Pulmonary artery endothelial cell (primary cell): ENCODE measurements at places on chromosomes 7 and 10. TPM values are rescaled to one million over a fixed set of nuclear protein-coding genes. Genes with fewer than 3 reads are reported as not detected.
A peak's percentile ranks its signal among the peaks of the same experiment; 100 is the strongest.

DNA sequence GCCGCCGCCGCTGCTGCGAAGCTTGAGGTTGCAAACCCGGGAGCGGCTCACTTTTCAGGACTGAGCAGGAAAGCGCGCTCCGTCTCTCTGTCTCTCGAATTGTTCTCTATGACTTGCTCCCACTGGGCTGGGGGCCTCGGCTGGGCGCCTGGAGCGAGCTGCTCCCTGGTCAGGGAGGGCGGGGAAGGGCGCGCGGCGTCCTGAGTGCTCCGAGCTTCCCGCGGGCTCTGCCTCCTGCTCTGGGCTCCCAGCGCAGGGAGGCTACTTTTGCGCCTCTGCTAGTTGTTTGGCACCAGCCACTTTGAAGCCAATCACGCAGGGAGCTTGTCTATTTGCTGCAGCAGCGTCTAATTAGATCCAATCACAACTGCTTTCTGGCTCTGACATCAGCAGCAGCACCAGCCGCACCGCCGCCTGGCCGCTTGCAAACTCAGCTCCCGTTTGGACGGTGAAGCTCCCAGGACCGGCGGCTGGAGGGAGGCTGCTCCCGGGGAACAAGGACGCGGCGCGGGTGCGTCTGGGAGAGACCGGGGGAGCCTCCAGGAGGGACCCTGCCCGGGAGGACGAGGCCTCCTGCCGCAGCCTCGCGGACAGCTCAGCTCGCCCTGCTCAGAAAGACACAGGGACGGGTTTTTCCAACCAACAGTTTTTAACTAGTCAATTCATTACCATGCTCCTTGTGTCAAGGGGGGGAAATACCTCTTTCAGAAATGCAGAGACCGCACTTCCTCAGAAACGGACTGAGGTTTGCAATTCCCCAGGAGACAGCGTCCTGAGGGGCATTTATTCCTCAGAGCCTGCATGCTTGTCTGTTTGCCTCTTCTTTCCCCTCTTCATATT is at the start of gene ADARB2:
TSS of gene ADARB2 (minus strand) at position 304 of the 840 bp plus-strand sequence.
- no peak for DNase-seq

GRCh38 chr10:72330069-72330426 is 24.7 kb downstream of the DNAJB12 start:
- no peak for DNase-seq

GRCh38 chr10:86374664-86375063 is 8.1 kb upstream of the GRID1 start:
- DNase-seq: no peak

DNA sequence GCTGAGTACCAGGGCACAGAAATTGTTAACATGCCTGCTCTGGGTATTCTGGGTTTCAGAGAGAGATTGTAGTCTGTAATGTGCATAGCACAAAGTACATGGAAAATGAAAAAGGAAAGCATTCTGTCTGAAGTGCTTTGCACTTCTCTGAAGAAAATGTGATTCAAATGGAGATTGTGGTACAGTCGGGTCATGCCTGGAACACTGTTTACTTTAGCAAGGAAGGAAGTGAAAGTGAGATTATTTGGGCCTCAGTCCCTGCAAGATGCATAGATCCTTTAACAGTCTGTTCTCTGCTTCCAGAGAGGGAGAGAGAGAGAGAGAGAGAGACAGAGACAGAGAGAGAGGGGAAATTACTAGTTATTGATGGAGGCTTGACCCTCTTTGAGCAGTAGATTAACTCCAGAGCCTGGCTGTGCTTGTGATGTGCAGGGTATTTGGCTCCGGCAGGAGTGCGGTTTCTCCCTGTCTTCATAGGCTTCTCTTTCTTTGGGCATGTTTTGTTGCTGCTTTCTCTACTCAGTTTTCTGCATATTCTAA is 5.4 kb downstream of the VWC2 start:
- DNase-seq: no peak

GRCh38 chr7:69597278-69598076 is 798 bp upstream of the AUTS2 start:
- no peak for DNase-seq

DNA sequence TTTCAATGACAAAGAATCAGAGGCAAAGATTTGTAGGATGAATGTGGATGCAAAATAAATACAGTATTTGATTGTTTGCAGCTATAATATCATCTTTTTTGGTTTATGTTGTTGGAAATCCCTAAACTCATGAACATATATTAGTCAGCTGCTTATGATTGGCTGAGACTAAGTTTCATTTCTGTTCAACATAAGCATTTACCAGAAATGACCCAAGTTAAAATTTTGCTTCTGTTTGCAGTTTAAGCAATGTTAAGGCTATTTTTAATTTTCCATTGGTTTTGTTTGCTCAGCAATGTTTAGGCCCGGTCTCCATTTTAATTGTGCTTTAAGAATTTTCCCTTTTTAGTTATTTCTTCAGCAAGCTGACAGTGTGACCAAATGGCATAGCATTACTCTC is 22.0 kb downstream of the GIMAP6 start:
- no peak for DNase-seq

GRCh38 chr7:26356929-26357798 is 65.5 kb downstream of the SNX10 start:
- DNase-seq: no peak

- no peak for DNase-seq
These were observed 659.4 kb downstream of the MAGI2 start for GRCh38 chr7:78794101-78794500.

- no peak for DNase-seq
These were observed 2.0 kb downstream of the STAMBPL1 start for GRCh38 chr10:88881922-88882645.

GRCh38 chr10:95183271-95184230 is 10.5 kb upstream of the ACSM6 start:
- DNase-seq: peak; percentile 33

- no peak for DNase-seq
These were observed 88.6 kb downstream of the RNF216 start for GRCh38 chr7:5692845-5693278.

- no peak for DNase-seq
These were observed 243.2 kb downstream of the HTR7 start for GRCh38 chr10:90614631-90615030.

GRCh38 chr10:8049865-8050555 is 4.5 kb upstream of the GATA3 start:
- DNase-seq: no peak

DNA sequence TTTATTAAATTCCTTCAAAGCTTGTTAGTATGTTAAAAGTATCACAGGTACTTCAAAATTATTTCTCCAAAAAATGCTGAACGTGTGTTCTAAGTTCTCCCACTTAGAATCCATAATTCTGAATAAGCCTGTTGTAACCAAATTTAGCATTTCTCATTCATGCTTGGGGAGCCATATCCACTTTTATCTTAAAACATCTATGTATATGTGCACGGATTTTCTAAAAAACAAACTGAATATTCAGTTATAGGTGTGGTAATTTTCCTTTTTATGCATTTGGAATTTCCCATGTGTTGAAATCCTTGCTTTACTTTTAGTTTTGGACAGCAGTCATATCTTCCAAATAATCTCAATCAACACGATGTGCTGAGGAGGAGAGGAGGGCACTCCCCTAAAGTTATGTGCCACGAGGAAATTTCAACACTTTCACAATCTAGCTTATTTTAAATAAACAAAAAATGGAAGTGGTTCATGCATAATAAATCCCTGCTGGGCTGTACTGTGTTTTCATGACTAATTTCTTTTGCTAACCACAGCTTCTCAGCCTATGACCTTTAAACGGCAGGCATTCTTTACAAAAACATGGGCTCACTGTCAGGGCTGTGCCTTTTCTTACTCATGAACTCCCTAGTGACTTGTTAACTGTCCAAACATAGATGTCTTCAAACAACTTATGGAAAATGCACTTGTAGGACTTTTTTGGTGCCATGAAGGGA is 380.3 kb upstream of the SEMA3C start:
- peak; percentile 60 for DNase-seq

DNA sequence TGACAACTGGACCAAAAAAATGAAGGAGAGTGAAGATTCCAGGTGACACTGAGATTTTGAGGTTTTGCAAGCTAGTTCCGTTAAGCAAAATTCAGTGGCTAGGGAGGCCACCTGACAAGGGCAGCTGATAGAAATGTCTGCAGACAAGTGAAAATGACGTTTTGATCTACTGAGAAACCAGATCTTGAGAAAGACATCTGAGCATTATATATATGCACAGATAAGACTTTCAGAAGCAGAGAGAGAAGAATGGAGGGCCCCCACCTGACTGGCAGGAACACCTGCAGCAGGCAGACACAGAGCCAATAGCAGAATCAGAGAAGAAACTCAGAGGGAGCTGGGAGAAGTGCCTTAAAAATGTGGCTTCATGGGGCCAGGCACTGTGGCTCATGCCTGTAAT is 76.1 kb upstream of the LRGUK start:
- DNase-seq: no peak

- peak; percentile 20 for DNase-seq
These were observed at the start of gene NRP1 for GRCh38 chr10:33334153-33334804. NRP1 (minus strand) TSS chr10:33334667; CDS start chr10:33334382, 285 bp downstream.

DNA sequence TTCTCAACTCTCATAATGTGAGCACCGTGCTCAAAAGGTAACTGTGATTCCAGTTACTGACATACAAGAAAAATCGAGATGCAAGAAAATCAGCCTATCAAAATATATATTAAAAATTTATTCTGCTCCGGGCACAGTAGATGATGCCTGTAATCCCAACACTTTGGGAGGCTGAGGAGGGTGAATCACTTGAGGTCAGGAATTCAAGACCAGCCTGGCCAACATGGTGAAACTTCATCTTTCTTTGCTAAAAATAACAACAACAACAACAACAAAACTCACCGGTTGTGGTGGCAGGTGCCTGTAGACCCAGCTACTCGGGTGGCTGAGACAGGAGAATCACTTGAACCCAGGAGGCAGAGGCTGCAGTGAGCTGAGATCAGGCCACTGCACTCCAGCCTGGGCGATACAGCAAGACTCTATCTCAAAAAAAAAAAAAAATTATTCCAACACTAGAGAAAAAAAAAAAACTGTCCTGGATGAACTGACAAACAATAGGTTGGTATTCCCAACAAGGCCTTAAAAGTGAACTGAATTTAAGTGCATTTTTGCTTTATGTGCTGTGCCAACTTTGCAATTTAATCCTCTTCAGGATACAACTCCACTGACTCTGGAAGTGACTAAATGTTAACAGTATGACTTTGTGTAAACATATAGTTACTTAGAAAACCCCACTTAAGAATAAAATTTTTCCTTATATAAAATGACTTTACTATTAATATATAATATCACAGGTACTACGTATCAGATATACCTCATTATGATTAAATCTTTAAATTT is 51.1 kb downstream of the JMJD1C start:
- DNase-seq: no peak

- no peak for DNase-seq
These were observed 116.2 kb downstream of the ELMO1 start for GRCh38 chr7:37332243-37333016.

GRCh38 chr10:86400705-86401587 is 34.4 kb upstream of the GRID1 start:
- no peak for DNase-seq

DNA sequence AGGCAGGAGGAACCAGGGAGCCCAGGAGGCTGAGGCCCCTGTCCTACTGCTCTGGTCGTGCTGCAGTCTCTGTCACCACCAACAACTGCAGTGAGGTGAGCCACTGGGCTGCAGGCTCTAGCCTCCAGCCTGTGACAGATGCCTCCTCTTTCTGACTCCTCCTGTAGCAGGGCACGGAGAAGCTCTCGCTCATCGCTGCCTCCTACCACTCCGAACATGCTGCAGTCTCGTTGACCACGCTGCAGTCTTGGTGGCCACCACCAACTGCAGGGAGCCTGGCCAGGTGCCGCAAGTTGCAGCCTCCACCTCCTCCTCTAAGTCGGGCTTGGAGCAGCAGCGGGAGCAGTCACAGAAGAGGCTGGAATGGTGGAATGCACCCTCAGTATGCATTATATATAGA is 22.1 kb upstream of the VOPP1 start:
- DNase-seq: no peak

GRCh38 chr7:113283861-113284260 is 165.5 kb upstream of the SMIM30 start:
- DNase-seq: no peak

- DNase-seq: no peak
These were observed 19.0 kb downstream of the TRIM56 start for GRCh38 chr7:101104193-101104713.

GRCh38 chr10:4720463-4720862 is 105.5 kb upstream of the AKR1E2 start:
- no peak for DNase-seq

DNA sequence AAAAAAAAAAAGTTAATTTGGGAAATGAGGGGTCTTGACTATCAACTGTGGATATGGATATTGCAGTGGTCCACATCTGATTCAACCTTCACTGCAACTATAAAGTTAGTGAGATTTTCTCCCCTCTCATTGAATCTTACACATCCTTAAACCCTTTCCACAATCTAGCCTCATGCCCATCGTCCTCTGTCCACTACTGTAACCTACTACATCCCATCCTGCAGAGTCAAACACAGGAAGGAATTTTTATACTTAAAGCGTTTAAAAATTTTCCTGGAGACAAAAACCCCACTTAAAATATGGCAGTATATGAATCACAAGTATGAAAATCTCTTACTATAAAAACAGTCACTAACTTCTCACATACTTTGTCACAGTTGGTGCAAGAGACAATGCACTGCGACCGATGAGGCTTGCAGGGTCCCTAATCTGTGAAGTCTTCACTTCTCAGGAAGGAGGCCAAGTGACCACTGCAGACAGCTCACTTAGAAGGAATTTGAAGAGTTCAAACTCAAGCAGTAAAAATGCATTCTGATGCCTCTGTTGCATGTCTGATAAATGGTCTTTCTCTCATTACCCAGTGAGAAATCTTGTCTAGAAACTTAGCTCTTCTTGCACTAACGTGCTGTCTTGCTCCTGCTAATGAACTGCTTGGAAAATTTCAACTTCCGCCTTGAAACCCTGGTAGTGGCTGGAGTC is 50.3 kb upstream of the ST8SIA6 start:
- no peak for DNase-seq

DNA sequence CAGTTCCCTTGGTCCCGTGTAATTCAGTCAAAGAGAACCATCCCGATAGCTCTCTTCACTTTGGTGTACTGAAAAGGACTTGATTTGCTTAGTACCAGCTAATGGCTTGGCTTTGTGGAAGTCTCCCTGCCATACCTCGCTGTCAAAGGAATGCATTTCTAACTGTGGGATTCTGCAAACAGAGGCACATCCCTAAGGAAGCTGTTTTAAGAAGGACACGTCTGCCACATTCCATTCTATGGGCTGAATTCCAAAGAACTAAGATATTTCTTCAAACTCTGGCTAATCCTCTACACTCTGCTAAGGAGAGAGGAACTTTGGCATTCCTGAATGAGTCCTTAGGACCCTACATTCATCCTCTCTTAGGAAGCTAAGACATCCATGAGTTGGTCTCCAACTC is 327.9 kb downstream of the SFMBT2 start:
- no peak for DNase-seq

- DNase-seq: no peak
These were observed 496.9 kb downstream of the CCSER2 start for GRCh38 chr10:84825330-84825729.

GRCh38 chr7:6278749-6279310 is 6.4 kb upstream of the CYTH3 start:
- DNase-seq: no peak

Gene HOGA1
- 0.18 and 0.53 TPM in 2 replicates for total RNA-seq

Gene OR2A5
- not detected in 2 replicates for total RNA-seq

Gene PIP
- total RNA-seq: not detected in 2 replicates

Gene ELFN1
- 0.79 and 1.2 TPM in 2 replicates for total RNA-seq

Gene UPF2
- 15.7 and 22.8 TPM in 2 replicates for total RNA-seq

Gene TAS2R16
- total RNA-seq: not detected in 2 replicates

Gene NUTM2D
- 0.60 and 1.3 TPM in 2 replicates for total RNA-seq

Gene MINDY4
- total RNA-seq: 2.2 and 3.2 TPM in 2 replicates

Gene SH2D4B
- total RNA-seq: under 0.01 TPM in 1 of 2 replicates, not detected in the other

Gene PRPS1L1
- not detected in 2 replicates for total RNA-seq

Gene ITPRIP
- total RNA-seq: 16.6 and 22.8 TPM in 2 replicates

Gene NUTM2A
- 0.07 and 0.35 TPM in 2 replicates for total RNA-seq
